Stimulated activated CD4-positive, alpha-beta T cell treated with anti-CD3 and anti-CD28 coated beads, Interleukin-15, amount 100 ng/mL, for 1 hour (primary cell): ENCODE measurements at places on chromosomes 12 and 14.

DNA sequence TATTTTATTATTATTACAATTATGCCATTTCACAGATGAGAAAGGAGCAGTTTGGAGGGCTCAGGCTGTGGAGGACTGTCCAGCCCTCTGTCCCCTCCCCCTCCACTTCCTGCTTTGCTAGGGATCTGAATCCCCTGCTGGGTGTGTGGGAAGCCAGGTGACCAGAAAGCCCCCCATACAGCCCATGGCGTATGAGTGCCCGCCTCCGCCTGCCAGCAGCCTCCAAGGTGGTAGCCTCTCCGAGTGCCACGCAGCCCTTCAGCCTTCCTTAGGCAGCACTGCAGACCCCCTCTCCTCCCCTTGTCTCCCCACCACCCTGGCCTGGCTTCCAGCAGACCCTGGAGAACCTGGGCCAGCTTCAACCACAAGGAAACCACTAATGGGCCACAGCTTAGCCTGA, 12.6 kb downstream of the DTX1 start:
- DNase-seq = no peak

GRCh38 chr12:120060196-120060595, 56.4 kb downstream of the RAB35 start:
- DNase-seq = no peak

GRCh38 chr14:32932302-32932913, 6.3 kb upstream of the NPAS3 start:
- DNase-seq = no peak

GRCh38 chr12:112852127-112852526, 54.6 kb upstream of the OAS1 start:
- no peak for DNase-seq

GRCh38 chr12:26188641-26189040, 6.7 kb upstream of the SSPN start:
- DNase-seq = no peak

DNA sequence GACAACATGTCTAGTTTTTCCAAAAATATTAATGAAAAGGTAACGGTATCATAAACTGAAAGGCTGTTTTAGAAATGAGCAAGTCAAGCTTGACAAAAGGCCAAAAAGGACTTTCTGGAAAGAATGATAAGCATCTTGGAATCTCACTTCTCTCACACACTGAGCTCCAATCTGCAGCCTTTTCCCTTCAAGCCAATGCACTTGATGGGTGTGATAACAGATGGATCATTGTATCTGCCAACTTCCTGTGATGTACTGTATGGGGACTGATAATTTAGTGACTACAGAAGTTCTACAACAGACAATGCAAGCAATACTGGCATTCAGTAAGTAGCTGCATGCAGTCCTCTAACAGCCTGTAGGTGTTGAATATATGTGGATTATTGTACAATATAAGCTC, 147.1 kb downstream of the MED13L start:
- DNase-seq = no peak

- DNase-seq = no peak
Observed at GRCh38 chr12:42386308-42386707, 60.3 kb downstream of the PPHLN1 start.

DNA sequence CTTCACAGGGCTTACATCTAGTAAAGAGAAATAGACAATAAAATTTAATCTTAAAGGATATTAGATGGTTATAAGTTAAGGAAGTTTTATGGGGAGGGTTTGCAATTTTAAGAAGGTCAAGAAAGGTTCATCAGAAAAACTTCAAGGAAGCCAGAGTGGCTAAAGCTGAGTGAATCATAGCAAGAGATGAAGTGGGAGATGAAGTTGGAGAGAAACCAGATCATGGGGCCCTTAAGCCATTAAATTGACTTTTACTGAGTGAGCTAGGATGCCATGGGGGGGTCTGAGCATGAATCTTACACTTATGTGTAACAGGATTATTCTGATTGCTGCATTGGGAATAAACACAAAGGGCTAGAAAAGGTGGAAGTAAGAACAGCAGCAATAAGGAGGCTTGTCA, 189.2 kb downstream of the LRIG3 start:
- DNase-seq = no peak

GRCh38 chr14:69231486-69231885, 28.5 kb upstream of the GALNT16 start:
- DNase-seq = no peak

- no peak for DNase-seq
Observed at GRCh38 chr14:54025661-54026060, 69.0 kb upstream of the BMP4 start.

DNA sequence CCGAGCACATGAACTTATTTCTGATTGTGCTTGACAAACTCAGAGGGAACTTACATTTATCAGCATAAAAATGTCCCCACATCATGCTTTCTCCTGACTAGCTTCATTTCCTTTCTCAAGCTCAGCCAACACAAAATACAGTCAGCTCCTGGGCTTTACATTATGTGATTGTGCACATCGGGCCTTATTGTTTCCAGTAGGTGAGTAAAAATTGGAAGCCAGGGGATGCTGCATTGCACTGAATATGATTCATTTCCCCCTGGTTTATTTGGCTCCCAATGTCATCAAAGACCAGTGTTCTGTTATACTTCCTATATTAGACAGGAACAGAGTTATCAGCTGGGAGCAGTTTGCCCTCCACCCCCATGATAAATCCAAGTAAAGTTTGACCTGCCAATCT, 521.8 kb downstream of the RMST start:
- no peak for DNase-seq

- DNase-seq = no peak
Observed at GRCh38 chr14:84445486-84445885, 1084.5 kb upstream of the FLRT2 start.

DNA sequence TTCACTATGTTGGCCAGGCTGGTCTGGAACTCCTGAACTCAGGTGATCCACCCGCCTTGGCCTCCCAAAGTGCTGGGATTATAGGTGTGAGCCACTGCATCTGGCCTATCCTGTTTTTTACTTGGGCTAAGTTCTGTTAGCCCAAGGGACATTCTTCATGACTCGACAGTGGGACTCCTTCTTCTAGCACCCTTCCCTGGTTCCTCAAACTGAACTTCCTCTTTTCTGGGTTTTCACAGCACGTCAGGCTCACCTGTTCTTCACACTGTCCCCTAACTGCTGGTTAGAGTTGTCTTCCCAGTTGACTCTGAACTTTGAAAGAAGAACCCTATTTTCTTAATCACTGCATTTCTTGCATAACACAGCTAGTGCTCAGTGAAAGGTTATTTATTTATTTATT, 22.5 kb downstream of the CABP1 start:
- no peak for DNase-seq

DNA sequence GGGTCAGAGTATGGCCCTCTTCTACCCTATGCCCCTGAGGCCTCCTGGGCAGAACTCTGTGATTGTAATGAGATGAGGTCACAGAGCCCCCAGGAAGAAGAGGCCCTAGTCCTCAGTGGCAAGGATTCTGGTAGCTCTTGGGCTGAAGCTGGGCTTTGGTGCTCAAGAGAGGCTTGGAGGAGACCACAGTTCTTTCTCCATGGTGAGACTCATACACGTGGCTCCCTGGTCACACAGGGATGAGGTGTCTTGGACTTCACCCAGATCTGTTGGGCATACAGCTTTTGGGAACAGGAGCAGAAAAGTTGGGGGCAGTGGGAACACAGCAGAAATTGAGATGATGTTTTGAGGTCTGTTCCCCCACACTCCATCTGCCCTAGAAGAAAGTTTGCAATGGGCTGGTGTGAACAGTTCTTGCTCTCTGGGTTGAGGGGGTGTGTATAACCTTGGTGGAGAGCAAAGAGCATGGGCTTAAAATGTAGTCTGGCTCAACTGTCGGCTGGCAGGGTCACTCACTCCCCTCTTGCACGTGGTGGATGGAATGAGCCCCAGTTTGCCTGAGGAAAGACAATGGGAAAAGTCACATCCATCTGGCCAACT, at the start of gene KRT86:
Gene KRT86 (plus strand): TSS at position 125 of the 600 bp plus-strand sequence. CDS start 27,272 bp downstream, outside the sequence.
- no peak for DNase-seq

GRCh38 chr12:12451098-12451497, 94.2 kb downstream of the BORCS5 start:
- DNase-seq = no peak
